ENCODE measurements at places on chromosomes 11 and 22.

- DNase-seq, result no peak
Observed at GRCh38 chr11:13228572-13228971, 49.0 kb upstream of the BMAL1 start.

DNA sequence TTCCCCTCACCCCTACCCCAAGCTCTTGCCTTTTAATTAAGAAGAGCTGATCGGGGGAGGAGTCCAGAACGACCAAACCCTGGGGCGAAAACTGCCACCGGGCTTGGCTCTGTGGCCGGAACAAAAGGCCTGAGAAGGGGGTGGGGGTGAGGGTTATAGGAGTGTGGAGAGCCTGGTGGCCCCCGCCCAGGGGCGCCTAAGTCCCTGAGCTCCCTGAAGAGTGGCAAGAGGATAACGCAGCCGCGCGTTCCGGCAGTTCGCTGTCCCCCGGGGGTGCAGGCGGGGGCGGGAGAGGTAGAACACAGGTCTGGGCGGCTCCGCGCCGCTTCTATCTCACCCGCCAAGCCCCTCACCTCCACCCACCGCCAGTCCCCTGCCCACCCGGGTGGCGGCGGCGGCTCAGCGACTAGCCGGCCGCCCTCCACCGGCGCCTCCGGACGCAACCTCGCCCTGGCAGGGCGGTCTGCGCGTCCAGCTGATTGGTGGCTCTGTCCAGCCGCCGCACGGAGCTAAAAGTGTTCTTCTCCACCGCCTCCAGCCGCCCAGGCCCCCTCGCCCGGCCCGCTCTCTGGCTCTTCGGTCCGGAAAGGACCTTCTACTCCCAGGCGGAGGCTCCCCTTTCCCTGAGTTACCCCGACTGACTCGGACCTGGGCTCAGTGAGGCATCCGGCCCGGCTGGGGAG is 18.7 kb upstream of the BDNF start:
- no peak for DNase-seq

DNA sequence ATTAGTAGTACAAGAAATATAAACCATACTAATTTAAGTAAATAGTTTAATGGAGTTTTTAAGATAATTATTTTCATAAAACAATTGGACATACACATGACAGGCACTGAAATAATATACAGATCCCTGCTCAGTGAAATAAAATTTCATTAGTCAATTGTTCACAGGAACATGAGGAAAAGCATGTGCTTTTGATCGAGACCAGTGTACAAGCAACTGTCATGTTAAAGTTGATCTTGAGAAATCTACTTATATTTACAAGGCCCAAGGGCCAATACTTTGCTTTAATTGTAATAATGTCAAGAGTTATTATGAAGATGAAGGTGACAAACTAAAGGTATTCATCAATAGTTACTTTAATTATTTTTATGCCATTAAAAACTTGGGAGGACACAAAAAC is 792.7 kb upstream of the LUZP2 start:
- DNase-seq, result no peak

DNA sequence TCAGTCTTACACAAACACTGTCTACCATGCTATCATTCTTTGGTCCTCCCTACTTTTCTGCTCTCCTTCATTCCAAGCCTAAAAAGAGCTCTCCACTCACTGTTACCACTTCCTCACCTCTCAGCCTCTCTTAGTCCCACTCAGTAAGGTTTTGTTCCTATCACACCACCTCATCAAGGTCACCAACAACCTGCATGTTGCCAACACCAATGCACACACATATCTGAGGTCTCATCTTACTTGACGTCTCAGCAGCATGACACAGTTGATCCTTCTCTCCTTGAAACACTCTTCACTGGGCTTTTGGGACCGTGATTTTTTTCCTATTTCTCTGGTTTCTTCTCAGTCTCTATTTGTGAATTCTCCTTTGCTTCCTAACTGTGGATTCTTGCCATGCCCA is 8.1 kb downstream of the PISD start:
- DNase-seq, result no peak

DNA sequence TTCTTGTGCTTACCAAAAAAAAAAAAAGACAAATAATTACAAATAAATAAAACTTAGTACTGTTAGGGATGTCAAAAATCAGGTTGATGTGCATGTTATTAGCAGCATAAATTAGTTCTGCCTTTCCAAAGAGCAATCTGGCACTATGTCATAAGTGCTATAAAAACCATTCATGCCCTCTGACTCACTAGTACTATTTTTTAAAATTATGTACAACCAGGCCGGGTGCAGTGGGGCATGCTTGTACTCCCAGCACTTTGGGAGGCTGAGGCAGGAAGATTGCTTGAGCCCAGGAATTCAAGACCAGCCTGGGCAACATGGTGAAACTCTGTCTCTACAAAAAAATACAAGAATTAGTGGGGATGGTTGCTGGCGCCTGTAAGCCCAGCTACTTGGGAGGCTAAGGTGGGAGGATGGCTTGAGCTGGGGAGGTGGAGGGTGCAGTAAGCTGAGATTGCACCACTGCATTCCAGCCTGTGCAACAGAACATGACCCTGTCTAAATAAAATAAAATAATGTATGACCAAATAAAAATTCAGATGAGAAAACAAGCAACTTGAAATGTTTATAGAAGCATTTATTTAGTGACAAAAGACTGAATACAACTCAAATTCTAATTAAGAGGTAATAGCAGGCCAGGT is 25.3 kb downstream of the UEVLD start:
- no peak for DNase-seq

DNA sequence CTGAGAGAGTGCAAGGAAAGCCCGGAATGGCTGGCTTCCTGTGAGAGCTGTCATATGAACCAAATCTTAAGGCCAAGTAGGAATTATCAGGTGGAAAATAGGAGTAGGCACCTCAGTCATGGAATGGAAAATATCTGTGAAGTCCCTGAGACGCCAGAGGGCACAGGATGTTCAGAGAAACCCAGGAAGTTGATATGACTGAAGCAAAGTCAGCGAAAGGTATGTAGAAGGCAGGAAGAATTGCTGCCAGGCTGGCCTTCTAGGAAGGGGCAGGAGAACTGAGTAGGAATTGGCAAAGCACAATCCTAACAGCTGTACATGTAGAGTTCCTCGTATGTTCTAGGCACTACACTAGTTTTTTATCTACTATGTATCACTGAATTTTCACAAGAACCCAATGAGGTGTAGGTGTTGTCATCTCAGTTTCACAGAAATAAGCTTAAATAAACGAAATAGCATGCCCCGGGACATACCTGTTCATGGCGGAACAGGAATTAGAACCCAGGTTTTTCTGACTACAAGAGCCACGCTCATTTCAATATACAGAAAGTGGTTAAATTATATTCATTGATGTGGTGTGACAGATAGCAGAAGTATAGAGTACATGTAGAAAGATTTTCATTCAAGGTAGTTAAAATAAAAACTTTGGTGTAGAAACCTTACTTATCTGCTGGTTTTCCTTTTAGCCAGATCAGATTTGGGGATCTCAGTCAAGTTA is 17.0 kb downstream of the HMGXB4 start:
- DNase-seq, result no peak

GRCh38 chr22:50576070-50576469 is 2.2 kb downstream of the CPT1B start:
- DNase-seq, result no peak

GRCh38 chr11:27722117-27722952 is 22.1 kb upstream of the BDNF start:
- DNase-seq, result no peak

- no peak for DNase-seq
Observed at GRCh38 chr11:3925513-3925912, 70.0 kb downstream of the STIM1 start.

GRCh38 chr11:87228820-87229219 is 191.1 kb downstream of the TMEM135 start:
- no peak for DNase-seq

- peak; percentile 30 for DNase-seq
Observed at GRCh38 chr11:122440811-122441665, 214.5 kb upstream of the UBASH3B start.

DNA sequence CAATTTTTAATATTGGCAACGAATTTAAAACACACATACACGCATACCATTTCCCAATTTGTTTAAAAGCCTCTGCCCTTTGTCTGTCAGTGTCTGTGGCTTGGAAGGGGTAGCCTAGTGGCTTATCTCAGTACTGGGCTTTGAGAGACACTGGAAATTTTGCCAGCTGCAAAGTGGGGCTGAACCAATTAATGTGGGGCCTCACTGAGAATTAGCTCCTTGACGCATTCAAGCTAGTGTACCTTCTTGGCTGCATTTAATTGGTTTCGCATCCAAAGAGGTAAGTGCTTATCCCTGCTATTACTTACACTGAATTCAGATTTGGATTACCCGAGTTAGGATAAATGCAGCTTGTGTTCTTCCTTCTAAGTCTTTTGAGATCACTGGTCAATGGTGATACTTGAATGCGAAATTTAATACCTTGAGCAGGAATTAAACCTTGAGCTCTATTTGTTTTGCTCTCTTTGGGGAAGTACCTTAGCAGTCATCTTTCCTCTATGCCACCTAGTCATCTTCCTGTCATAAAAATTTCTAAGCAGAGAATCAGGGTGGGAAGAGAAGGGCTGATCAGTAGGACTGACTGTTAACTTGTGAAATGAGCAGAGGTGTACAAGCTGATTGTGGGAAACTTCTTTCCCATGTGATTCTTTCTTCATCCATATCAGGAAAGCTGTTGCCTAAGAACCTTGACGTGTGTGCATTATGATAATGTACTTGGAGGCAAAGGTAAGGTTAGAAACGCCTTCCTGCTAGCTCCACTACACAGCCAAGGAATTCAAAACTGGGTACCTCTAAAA is 187.7 kb upstream of the E2F8 start:
- DNase-seq, result no peak

- no peak for DNase-seq
Observed at GRCh38 chr11:72568861-72569260, 105.4 kb downstream of the PDE2A start.

DNA sequence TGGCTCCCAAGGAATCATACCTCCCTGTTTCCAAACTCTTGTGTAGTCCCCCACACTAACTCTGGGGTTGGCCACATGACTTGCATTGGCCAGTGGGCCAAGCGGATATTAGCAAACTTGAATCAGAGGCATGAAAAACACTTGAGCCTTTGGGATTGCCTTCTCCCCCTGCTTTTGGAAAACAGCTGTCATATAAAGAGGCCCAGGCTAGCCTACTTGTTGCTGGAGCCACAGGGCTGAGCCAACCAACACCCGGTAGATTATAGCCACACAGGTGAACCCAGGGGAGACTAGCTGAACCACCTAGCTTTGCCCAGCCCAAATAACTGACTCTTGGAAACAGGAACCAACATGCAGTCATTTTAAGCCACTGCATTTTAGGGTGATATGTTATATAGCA is 354.8 kb downstream of the TENM4 start:
- no peak for DNase-seq

DNA sequence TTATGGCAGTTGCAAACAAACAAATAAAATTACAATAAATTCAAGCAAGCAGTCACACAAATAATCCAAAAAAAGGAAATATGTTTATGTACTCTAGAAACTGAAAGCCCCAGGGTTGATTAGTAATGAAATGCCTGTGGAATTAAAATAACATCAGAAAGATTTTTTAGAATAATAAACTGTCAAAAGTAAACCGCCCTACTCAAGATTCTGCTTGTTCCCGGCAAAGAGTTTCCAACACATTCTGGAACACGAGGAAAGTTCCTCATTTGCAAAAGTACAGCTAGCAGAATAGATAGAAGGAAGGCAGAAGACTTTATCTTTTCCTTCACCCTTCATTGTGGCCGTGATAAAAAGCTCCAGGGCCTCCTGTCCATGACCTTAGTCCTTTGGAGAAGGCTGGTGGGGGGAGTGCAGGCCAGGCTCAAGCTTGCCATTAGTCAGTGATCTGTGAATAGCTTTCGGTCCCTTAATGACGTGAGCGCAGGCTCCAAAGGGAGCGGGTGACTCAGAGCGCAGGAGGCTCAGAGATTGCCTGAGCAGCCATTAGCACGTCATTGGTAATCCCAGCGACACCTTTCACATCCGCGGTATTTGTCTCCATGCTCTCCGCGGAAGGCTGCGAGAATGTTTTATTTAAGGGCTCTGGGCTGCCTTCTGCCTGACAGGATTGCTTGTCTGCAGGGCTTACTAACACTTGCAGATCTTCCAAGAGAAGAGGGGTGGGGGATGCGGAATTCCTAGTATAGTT is 458.3 kb downstream of the METTL15 start:
- DNase-seq, result peak; percentile 35

- no peak for DNase-seq
Observed at GRCh38 chr11:76671237-76671592, 668 bp upstream of the LRRC32 start.

DNA sequence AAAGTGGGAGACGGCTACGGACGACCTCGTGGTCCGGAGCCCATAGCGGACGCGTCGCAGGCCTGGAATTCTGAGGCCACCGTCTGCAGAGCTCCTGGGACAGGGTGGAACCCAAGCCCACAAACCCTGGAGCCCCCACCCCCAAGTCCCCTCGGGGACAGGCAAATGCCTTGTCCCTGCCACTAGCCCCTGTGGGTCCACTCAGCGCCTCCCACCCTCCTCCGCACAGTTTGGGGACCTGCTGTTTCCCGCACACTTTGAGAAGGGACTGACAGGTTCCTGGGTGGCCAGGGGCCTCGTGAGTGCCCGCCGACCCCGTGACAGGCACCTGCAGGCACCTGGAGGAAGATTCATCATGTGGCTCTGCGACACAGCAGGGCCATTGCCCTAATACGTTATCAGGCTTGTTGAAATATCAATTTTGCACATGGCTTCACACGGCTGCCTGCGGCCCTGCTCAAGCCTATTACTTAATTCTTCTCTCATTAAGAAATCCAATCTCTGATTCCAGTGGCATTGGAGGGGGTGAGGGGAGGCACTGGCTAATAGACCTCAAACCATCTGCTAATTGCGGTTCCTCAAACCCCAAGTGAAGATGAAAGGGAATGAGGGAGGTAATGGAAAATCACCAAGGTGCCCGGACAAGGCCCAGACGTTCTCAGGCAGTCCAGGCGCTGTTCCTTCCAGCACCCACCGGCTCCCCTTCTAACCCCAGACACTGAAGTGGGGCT is 672.5 kb downstream of the BRD1 start:
- DNase-seq, result no peak

- no peak for DNase-seq
Observed at GRCh38 chr11:120337355-120338106, 1.3 kb downstream of the ARHGEF12 start.

DNA sequence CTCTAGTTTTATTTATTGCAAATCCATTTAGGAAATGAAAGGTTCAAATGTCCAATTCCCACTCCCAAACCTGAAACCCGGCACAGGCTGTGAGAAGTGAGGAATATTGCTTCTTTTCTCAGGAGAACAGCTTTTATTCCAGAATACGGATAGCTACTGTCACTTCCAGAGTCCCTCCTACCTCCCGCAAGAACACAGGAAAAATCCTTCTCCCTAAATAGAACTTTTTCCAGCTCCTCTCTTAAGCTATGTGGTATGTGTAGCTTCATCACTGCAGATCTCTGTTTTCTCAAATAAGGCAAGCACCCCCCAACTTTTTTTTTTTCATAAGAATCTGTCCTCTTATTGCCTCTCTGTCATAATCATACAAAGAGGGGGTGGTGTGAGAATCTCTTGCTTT is 126.8 kb downstream of the LARGE1 start:
- no peak for DNase-seq

DNA sequence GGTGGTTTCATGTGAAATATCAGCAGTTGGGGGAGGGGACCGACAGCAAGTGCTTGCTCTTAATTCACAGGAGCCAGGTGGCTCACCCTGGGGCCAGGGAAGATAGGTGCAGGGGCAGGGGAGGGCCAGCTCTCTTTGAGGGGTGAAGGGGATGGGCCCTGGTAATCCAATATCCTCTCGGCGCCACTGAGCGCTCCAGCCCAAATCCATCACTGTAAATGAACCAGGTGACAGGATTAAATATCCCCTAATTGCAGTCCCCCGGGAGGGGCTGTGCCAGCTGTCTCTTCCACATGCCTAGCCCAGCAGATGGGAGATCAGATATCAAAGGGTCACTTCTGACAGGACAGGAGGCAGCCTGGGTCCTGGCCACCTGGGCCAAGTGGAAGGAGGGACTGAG is 531.8 kb upstream of the CADM1 start:
- no peak for DNase-seq
